ENCODE measurements at places on chromosomes 16 and 17.

DNA sequence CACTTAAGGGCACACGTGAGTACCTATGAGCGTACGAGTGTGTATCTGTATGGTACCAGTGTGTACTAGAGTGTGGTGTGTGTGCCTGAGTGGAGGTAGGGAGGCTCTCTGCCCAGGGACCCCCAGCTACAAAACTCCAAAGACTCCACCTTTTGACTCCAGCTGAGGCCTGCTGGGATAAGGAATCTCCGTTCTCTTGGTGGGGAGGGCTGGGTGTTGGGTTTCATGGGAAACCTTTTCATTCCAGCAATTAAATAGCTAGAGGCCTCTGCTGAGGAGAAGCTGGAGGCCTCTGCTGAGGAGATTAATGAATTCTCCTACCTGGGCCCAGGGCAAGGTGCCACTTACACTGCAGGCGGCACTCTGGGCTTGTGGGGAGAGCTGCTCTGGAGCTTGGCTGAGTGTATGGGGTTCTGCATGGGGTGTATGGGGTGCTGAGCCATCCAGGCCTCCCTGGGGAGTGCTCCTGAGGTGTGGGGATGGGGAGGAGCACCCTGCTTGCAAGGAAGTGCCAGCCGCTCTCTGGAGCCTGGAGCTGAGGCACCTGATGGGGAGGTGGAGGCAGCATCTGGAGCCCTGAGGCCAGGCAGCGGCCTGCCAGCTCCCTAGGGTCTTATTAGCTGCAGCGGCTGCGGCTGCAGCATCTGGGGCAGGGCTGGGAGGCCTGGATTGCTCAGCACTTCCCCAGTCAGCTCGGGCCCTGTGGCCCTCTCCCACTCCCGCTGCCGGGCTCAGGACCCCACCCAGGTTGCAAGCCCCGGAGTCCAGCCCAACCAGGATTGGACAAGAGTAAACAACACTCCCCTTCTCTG is 4.6 kb downstream of the ANKRD13B start:
- DNase-seq: no peak

- DNase-seq: no peak
Measured at GRCh38 chr17:4477255-4477791, 21.4 kb upstream of the SPNS2 start.

- no peak for DNase-seq
Measured at GRCh38 chr16:17275076-17276009, 195.4 kb downstream of the XYLT1 start.

- no peak for DNase-seq
Measured at GRCh38 chr16:54031107-54031760, 255.4 kb downstream of the IRX3 start.

DNA sequence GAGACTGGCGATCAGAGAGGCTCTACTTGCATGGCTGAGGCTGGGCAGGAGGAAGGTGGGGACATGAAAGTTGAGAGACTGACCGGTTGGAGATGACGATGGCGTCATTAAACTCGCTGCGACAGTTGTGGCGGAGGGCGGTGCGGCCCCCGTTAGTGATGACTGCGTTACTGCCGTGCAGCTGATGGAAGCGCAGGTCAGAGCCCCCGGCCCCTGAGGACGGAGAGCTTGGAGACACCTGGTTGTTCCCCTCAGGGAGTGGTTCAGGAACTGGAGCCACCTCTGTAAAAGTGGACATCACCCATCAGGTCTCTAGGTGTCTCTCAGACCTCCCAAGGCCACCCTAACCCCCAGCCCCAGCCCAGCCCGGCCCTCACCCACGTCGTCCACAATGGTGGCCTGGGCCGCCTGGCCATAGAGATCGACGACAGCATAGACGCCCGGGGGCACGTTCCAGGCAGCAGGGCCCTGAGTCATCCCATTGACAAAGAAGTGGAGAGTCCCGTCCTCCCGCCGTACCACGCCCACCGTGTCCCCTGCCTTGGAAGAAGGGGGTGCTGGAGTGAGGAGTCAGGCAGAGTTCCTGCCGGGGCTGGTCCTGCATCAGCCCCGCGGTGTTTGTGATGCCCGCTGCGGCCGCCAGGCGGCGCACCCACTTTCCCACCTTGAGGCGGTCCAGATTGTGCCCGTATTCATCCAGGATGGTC is 5.3 kb downstream of the NEURL4 start:
- no peak for DNase-seq

DNA sequence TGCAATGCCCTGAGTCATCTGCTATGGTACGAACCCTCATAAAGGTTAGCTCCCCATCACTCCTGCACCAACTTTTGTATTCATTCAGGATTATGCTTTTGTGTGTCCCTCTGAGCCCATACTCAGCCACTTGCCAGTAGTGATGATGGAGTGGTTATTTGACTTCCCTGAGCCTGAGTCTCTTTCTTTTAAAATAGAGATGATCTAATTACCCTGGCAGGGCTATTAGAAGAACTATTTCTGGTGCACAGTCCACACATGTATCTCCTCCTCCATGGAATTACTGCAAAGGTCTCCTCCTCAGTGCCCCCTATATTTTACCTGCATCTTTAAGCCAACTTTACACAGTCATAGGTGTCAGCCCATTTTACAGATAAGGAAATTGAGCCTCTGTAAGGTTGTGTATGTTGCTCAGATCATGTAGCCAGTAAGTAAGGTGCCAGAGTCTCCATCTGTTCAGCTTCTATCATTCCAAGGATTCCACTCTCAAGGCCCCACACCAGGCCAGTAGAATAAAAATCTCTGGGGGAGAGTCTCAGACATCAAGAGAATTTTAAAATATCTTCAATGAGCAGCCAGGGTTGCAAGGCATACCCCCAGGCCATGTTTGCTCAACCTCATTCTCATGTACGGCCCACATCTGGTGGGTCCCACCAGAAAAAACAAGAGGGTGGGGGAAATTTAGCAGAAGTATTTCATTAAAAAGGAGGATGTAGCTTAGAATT is 333.7 kb upstream of the HSBP1 start:
- no peak for DNase-seq

- no peak for DNase-seq
Measured at GRCh38 chr17:17691468-17692263, 10.4 kb downstream of the RAI1 start.

- no peak for DNase-seq
Measured at GRCh38 chr16:56048425-56049105, 142.7 kb upstream of the GNAO1 start.

DNA sequence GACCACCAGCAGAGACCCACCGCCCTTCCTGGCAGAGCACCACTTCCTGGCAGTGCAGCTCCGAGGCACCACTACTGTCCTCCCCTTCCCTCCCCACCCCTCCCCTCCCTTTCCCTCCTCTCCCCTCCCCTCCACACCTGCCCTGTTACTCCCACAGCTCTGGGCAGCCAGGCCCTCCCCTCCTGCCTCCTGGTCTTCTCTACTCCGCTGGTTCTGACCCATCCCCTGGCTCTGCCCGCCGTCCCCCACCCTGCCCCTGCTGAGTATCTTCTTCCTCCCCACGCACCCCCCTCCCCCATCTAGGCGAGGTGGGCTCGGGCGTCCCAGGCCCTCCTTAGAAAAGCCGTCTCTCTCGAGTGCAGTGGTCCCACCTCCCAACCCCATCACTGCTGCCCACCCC is 77.7 kb downstream of the AMFR start:
- DNase-seq: no peak

GRCh38 chr17:56326001-56326359 is 172.7 kb downstream of the ANKFN1 start:
- DNase-seq: no peak

DNA sequence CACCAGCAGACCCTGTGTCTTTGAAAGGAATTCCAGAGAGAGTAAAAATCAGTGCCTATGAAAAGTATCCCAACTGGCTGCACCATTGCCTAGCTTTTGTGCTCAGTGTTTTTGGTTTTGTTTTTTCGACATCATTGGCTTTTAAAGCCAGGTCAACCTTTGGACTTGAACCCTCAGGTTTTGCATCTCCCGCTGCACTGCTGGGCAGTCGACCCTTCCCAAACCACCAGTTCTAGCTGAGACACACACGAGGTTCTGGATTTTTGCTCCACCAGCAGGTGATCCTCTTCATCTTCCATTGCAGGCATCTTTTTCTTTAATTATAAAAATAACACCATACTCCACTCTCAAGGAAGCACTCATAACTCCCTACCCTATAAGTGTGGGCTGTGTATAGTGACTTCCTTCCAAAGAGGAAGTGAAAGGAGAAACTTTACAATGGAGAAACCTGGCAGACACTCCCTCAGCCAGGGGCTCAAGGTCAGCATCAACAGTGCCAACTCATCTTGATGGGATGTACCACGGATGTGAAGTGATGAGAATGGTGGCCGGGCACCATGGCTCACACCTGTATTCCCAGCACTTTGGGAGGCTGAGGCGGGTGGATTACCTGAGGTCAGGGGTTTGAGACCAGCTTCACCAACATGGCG is 57.8 kb downstream of the BMERB1 start:
- no peak for DNase-seq

DNA sequence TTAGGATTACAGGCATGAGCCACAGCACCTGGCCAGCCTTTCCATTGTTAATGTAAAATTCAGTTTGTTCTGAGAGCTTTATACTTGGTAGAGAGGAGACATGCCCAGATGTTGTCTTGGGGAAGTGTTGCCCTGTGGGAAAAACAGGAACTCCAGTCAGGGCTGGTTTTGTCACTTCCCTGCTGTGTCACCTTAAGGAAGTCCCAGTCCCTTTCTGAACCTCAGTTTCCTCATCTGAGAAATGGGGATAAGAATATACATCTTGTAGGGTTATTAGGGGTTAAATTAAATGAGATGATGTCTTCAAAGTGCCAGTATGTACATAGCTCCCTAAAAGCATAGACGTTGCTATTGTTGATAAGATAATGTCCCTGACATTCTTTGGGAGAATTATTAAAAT is 25.3 kb downstream of the CLEC16A start:
- no peak for DNase-seq

GRCh38 chr17:17467720-17468119 is 9.1 kb upstream of the MED9 start:
- DNase-seq: no peak

GRCh38 chr17:15012351-15012980 is 252.7 kb downstream of the PMP22 start:
- DNase-seq: no peak

DNA sequence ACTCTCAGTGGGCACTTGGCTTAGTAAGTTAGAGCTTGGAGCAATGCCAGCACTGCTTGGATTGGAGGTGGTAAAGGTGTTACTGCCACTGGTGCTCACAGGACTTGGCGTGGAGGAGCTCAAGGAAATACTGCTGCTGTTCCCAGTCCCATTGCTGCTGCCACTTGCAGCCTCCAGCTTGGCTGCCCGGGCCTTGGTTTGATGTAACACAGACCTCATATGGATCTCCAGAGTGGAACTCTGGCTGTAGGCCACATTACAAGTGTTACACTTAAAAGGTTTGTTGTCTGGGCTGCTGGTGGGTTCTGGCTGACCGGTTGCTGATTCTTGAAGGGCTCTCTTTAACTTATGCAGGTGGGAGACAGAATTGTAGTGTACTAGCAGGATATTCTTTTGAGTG is 250.3 kb downstream of the ZFHX3 start:
- DNase-seq: no peak

DNA sequence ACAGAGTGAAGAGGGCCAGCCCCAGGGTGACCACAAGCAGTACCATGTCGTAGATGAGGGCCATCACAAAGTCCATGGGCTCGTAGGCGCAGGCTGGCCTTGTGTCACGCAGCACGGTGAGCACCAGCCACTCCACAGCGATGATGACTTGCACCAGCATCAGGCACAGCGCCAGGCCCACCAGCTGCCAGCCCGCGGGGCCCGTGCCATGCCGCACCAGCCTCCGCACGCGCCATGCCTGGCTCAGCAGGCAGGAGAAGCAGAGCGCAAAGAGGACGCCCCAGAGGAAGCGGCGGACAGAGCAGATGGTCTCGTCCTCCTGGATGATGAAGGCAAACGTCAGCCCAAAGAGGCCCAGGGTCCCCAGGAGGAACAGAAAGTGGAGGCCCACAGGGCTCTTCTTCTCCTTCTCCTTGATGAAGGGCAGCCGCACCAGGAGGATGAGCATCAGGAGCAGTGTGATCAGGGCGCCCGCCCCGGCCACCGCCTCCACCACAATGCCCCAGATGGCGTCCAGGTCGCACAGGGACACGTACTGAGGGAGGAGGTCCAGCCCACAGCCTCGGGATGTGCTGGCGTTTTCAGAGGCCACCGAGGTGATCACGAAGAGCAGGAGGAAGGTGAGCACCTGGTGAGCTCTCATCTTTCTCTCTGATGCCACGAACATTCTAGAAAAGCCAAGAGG is 12.3 kb downstream of the GPRC5B start:
- peak; percentile 81 for DNase-seq

DNA sequence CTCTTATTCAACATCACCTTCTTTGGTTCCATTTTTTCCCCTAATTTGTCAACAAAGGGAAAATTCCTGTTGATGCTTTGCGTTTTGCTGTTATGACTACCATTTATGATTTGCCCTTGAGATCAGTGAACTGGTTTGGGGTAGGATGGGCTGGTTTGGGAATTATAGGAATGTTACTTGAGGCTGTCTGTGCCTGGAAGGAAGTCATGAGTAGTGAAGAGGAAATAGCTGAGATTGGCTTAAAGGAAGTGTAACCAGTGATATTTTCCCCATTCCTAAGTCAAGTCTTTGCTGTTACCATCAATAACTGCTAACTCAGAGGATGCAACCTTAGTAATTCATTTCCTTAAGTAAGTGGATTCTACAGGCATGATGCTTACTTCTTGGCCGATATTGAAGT is 179.2 kb downstream of the MAP2K6 start:
- DNase-seq: no peak

DNA sequence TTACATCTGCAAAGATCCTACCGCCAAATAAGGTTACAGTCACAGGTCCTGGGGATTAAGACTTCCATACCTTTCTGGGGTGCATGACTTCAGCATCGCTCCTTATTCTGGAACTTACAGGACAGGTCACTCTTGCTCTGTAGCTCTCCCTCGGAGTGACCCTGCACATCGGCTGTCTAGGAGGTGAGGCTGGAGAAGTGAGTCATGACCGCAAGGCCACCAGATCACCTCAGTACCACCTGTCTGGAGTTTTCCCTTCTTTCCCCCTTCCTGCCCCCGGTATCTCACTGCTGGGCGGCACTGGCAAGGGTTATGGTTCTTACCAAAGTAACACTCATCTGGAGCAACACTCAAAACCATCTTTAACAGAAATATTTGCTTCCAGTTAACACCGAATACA is 374.8 kb downstream of the SLC39A11 start:
- no peak for DNase-seq

GRCh38 chr16:86033016-86033474 is 134.1 kb downstream of the IRF8 start:
- DNase-seq: no peak

DNA sequence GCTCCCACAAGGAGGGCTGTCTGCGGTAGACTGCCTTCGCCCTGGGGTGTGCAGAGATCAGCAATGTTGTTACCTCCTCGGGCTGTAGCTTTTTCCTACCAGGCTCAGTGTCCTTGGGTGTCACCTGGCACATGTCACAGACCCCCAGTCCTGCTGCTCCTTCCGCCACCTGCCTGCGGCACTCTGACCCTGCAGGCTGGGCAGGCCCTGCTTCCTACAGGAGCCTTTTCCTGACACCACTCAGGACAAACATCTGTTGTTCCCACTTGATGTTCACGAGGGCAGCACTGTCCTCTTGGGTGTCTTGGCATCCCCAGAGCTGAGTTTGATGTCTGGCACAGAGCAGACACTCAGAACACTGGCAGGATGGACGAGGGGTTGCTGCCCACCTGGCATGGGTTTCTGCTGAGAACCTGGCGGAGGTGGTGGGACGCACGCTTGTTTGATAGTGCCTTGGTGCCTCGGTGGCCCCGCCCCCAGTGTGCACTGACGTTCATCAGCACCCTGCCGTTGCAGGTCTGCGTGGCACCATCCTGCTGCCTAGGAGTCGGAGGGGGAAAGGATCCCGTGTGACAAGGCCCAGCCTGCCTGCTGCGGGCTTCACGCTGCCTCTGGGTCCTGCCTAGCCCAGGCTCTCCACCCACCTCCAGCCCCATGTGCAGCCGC is 26.7 kb upstream of the NUDT16L1 start:
- DNase-seq: peak; percentile 53

- no peak for DNase-seq
Measured at GRCh38 chr16:13984794-13985193, 64.8 kb downstream of the ERCC4 start.

Data from caudate nucleus (tissue), 63 donors.